ENCODE measurements at places on chromosomes 5 and 9.

GRCh38 chr5:1830571-1831228 is 29.5 kb downstream of the NDUFS6 start:
- no peak for DNase-seq

DNA sequence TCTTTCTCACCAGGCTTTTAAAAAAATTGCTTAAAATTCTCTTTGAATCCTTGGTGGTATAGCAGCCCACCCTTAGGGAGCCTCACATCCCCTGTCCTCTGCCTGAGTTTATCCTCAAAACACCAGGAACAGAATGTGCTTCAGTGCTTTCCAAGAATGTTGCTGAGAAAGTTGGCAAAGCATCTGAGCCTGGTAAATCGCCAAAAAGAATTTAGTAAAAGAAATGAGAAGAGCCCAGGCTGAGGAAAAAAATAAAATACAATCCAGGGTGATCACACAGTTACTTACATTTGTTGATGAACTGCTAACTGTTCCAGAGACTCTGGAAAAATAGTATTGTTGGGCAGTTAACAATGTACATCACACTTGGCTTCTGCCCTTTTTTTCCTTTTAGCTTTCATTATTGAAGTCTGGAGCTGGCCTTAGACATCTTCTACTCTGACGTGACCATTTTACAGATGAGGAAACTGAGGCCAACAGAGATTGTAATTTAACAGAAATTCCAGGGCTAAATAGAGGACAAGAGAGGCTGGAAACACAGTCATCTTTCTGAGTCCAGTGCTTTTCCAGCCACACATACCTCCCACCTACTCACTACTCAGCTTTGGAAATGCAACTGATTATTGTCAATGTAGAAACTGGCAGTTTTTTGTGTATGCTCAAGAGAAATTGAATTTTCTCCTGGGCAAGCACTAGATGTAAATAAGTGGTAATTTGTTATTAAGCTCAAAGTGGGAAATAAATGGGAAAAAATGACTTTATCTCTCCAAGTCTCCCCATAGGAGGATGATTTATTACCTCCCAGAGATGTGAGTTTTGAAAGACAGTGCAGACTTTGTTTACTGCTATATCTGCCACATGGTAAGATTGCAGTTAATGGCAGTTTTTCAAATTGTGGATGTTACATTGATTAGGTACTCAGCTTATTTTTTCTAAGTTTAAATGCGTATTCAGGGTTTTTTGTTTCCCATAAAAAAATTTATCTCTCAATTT is 86.7 kb upstream of the ALDH1A1 start:
- no peak for DNase-seq

- DNase-seq: peak; percentile 61
These were observed 290.5 kb upstream of the ITGA1 start for GRCh38 chr5:52497133-52497693.

GRCh38 chr9:98873951-98874371 is 66.5 kb downstream of the GALNT12 start:
- no peak for DNase-seq

- no peak for DNase-seq
These were observed 1.6 kb downstream of the PIP5KL1 start for GRCh38 chr9:127928676-127929624.

- no peak for DNase-seq
These were observed 30.2 kb upstream of the CEP72 start for GRCh38 chr5:581941-582340.

- DNase-seq: no peak
These were observed 57.0 kb downstream of the ECPAS start for GRCh38 chr9:111427186-111427585.

GRCh38 chr5:119397518-119398380 is 41.9 kb downstream of the TNFAIP8 start:
- DNase-seq: no peak

- no peak for DNase-seq
These were observed 97.0 kb downstream of the CEMIP2 start for GRCh38 chr9:71671289-71671688.

DNA sequence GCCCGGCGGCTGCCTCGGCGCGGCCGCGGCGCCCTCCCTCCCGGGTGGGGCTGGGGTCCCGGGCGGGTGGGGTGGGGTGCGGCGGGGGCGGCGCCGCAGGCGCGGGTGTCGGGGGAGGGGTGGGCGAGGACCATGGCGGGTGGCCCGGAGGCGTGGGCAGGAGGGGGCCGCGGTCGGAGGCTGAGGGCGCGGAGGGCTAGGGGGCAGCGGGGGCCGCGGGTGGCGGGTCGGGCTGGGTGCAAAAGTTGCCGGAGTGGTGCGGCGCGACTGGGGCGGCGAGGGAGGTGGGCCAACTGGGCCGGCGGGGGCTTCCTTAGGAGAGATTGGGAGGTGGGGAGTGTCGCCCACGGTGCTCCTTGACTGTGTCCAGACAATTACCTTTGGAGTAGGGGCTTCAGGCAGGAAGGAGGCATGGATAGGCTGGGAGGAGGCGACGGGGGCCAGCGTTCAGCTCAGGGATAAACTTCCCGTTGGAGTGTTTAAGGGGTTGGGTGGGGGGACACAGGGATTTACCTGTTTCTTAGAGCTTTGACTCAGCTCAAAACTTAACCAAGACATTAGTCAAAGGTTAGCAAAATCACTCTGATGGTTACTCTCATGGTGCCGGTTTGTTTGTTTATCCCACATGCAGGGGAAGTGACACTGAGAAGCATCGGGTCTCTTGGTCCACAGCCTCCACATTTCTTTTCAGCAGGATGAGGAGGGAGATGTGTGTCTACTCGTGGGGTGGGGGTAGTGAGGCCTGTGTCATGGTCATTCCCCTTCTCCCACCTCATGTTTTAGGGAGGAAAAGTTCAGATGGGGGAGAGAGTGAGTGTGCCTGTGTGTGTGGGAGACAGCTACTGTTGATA is 859 bp downstream of the CSNK1G3 start:
- DNase-seq: peak; percentile 56

GRCh38 chr9:88011005-88011766 is 36.9 kb upstream of the CDK20 start:
- peak; percentile 10 for DNase-seq

GRCh38 chr5:136061630-136062365 is 33.0 kb downstream of the TGFBI start:
- DNase-seq: no peak

GRCh38 chr9:96505316-96505991 is 55.5 kb downstream of the HABP4 start:
- no peak for DNase-seq

DNA sequence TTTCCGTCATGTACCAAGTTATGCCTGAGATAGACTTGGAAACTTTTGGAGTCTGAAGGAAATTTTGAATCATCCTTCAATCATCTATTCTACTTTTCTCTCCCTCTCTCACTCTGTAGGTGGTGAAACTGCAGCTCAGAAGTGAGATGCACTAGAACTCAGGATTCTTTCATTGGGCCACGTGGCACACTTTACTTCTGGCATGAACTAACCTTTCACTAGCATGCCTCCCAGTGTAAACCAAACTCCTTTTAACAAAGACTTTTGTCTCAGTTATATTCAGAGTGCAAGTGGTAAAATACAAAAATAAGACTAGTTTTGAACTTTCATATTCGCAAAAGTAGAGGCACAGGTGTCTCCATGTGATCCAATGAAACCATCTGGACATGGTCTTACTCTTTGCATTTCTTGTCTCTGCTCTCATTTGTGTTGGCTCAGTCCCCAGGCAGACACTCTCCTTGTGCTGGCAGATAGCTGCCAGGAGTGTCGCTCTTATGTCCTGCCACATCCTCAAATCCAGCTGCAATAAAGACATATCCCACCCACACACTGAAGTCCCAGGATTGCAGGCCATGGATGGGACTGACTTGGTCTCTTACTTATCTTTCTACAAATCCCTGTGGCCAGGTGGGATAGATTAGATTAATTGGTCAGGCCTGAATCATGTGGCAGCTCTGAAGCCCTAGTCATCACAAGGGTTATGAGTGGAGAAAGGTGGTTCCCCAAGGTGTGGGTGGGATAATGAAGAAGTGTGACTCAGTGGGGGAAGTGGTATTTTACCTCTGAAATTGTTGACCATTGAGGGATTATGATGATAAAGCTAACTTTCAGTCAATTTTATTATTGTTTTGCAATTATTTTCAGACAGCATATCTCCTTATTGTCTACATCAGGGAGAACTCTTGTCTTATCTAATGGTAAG is 267.5 kb downstream of the GABRB2 start:
- DNase-seq: no peak

GRCh38 chr9:121748727-121749423 is 97.4 kb downstream of the DAB2IP start:
- no peak for DNase-seq

DNA sequence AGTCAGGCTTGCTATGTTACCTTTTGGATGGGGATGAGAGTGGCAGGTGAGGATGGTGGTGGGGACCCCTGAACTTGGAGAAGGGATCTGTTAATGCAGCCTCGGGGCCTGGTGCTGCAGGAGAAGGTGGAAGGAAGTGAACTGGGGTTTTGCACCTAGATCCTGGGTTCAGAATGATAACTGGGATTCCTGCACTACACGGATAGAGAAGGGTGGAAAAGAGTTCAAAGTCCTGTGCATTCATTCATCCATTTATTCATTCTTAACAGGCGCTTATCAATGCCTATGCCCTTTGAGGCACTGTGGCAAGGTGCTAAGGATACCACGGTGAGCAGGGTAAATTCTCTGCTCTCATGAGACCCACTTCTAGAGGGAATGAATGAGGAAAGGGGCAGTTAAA is 41.7 kb upstream of the TJP2 start:
- no peak for DNase-seq

- DNase-seq: no peak
These were observed 94.9 kb upstream of the TNC start for GRCh38 chr9:115212832-115213231.

DNA sequence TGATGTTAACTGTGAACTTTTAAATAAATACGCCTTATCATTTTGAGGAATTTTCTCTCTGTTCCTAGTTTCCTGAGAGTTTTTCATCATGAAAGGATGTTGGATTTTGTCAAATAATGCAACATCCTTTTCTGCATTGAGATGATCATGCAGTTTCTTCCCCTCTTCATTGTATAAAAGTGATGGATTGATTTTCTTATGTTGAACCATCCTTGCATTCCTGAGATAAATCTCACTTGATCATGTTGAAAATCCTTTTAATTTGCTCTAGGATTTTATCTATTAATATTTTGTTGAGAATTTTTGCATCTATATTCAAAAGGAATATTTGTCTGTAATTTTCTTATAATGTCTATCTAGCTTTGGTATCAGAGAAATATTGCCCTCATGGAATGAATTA is 13.3 kb downstream of the FOXE1 start:
- no peak for DNase-seq

DNA sequence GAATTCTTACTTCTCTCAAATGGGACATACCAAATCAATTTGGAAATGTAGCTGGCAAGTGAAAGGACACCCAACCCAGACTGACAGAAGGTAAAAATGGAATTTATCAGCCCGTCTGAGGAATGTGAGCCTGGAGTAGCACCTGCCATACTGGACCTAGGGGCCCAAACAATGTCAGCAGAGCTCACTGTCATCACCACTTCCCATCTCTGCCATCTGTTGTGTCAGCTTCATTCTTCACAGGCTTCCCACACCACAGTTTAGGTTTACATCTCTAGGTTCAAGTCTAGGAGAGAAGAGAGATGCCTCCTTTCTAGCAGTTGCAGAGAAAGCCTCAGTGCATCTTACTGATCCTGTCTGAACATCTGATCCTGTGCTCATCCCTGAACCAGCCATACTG is 222.4 kb downstream of the DOCK8 start:
- DNase-seq: no peak

GRCh38 chr5:116361171-116361967 is 213.3 kb downstream of the SEMA6A start:
- no peak for DNase-seq

GRCh38 chr9:18346745-18347144 is 127.2 kb upstream of the ADAMTSL1 start:
- no peak for DNase-seq

DNA sequence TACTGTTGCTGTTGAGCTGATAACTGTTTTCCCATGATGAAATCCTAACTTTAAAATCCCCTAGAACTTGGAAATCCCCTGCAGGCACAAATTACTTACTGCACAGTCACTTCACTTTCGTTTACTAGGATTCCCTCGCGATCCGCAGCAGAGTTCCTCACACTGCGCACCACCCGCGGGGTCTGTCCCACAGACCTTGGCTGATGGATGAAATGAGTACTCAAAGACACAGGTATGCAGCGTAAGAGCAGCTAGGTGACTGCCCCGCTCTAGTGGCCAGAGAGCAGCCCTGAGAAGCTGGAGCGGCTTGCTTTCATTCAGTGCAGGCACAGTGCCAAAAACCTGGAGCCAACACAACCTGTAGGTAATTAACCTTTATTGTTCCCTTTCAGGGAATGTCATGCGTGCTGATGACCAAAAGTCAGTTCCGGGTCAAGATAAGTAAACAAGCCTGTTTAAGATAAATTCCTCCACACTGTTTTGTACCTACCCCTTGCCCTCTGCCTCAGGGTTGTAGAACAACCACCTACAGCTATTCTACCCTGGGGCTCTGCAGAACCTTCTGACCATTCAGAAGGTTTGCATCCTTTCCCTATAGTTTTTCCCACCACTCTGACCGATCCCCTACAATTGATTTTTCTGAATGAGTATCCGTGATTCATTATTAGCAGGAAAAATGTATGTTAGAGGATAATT is 191.2 kb downstream of the CDH9 start:
- peak; percentile 83 for DNase-seq

GRCh38 chr9:1007312-1007711 is 30.9 kb downstream of the DMRT3 start:
- DNase-seq: no peak

DNA sequence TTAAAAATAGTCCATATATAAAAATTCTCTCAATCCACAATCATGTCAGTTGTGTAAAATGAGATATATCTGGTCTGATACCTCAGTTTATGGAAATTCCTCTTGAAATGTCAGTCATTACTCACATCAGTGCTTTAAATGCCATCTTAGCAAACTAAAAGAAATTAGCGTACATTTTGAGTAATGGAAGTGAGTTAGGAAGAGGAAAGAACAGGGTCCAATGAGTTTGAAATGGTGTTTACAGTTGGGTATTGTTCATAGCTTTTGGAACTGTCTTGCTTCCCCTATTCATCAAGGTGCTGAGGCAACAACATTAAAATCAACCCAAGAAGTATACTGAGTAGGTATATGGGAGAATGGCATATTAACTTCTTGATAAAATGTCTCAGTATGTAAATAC is 8.7 kb upstream of the MTX3 start:
- DNase-seq: no peak

DNA sequence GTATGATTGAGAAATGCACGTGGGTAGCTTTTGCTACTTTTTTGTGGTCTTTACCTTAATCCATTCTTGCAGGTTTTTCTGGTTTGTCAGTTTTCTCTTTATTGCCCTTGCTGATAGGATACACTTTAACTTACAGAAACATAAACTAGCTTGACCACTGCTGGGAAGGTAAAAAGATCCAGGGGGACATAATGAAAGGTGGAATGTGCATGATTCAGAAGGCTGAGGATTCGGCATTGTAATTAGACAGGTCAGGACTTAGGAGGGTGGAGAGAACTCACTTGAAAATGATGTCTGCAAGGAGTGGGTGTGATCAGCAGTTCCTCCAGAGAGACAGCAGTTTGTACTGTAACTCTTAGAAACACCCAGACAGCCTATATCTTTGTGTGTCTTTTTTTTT is 19.8 kb upstream of the TXNDC8 start:
- DNase-seq: peak; percentile 39

GRCh38 chr5:14097998-14098471 is 45.1 kb upstream of the TRIO start:
- DNase-seq: no peak

GRCh38 chr9:112411626-112412027 is 31.7 kb downstream of the HSDL2 start:
- DNase-seq: no peak

GRCh38 chr5:173192561-173192960 is 42.4 kb downstream of the NKX2-5 start:
- no peak for DNase-seq

Measured in HT-29 (cell line).